Stimulated activated CD4-positive, alpha-beta T cell treated with anti-CD3 and anti-CD28 coated beads, Interleukin-1b, Interleukin-23, amount 100 ng/mL, for 1 hour (primary cell): ENCODE measurements at places on chromosomes 12 and 14.

DNA sequence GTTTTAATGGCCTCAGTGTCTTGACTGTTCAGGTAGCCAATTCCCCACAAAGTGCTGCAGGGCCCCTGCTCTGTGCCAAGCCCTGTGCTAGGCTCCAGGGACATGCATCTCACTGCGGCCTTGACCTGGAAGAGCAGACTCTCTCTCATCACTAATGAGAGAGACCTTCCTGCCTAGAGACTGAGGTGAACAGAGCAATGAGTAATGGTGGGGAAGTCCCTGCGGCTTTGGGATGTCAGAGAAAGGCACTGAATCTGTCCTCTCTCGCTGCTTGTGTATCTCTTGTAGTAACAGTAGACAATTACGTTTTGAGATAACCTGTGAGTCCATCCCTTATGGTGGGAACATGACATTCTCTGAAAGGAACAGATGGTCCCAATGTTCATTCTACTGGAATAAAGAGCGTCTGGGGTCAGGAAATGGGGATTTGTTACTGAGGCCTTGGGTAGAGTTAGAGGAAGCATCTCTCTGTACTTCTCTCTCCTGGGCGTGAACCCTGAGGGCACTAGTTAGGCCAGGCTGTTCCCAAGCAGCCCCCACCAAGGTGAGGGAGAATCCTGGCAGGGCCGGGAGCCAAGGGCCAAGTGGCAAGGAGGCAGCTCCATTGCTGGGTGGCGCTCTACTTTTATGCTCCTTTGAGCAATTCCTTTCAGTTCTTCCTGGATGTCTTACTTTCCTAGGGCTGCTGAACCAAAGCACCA, 13.5 kb downstream of the NFATC4 start:
- no peak for DNase-seq

DNA sequence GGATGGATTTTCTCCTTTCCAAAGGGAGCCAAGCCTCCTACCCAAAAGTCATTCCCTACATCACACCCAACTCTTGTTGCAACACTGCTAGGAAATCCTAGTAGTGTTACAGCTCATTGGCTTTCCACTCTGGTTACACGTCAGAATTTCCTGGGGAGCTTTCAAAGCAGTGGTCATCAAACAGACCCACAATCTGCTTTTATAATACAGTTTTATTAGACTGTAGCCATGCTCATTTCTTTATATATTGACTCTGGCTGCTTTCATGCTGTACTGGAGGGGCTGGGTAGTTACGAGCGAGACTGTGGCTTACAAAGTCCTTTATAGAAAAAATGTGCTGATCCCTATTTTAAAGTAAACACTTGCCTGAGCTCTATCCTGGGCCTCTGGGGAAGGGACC, 34.3 kb downstream of the ZFYVE26 start:
- DNase-seq, result no peak

DNA sequence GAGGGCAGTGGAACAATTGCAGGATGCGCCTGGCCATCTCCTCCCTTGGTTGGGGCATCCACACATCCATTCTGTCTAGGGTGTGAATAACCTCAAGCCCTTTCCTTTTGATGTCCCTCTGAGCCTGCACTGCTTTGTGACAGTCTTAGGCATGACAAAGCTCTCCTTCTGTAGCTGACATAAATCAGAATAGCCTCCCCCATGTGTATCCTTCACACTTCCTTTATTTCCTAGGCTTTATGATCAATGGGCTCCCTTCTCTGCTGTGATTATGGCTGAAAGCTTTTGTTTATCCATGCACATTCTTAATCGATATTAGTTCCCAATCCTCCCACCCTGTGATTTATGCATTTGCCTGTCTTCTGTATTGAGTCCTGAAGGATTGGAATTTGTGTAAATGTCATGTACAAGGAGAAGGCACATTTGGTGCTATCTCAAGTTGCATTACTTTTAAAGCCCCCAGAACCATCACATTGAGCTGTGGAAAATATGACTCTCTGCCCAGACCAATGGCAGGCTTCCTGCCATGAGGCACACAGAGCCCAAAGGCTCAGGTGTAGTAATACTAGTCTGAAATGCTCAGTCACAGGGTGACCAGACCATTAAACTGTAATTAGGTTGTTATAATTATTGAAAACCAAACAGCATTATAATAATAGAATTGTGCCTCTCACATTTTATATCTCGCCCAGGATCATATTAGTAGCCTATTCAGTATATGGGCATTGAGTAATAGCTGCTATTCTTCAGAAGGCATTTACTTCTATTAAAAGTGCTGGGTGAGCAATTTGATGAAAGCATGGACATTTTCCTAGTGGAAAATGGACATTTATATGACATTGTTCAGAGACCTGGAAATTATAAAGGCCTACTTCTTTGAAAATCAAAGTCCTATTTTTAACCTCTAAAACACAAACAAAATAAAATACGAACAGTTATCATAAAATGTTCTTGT, 14.0 kb downstream of the EMP1 start:
- no peak for DNase-seq

- DNase-seq, result no peak
Measured at GRCh38 chr12:80268924-80269749, 169.8 kb downstream of the OTOGL start.

DNA sequence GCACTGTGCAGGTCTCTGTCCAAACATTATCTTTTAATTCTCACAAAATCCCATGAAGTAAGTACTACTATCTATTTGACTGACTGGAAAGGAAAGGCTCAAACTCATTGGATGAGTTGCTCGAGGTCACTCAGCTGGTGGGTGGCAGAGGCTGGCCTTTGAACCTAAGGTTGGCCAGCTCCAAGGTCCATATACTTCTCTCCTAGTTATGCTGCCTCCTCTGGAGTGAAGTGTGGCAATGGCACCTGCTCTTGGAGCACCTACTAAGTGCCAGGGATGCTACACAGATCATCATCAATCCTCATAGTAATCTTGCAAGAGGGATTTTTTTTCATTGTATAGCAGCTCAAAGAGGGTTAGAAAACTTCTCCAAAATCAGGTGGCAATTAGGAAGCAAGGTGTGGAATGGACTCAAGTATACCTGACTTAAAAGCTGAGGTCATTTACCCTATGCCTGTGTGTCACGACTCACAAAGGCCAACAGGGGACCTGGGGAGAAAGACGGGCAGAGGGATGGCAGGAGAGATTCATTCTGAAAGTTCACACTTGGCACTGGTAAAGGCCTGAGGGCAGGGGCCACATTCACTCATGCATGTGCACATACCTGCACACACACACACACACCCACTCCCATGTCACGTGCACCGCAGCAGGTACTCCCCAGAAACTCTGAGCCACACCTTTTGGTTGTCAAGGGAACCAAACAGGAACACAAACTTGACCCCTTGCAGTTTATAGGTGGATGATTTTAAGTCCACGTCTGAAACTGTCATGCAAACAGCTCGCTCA, 146.4 kb downstream of the FOXN3 start:
- no peak for DNase-seq

- peak; percentile 32 for DNase-seq
Measured at GRCh38 chr12:130041983-130042812, 120.1 kb upstream of the FZD10 start.

DNA sequence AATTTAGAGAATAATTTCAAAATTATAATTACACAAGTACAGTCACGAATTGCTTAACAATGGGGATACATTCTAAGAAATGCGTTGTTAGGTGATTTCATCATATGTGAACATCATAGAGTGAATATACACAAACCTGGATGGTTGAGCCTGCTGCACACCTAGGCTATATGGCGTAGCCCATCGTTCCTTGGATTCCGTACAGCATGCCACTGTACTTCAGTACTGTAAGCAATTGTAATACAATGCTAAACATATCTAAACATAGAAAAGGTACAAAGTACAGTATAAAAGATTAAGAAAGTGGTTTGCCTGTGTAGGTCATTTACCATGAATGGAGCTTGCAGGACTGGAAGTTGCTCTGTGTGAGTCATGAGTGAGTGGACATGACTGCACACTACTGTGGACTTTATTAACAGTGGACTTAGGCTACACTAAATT, 286.2 kb downstream of the CACNA1C start:
- no peak for DNase-seq

GRCh38 chr12:65594409-65594808, 229.9 kb upstream of the HMGA2 start:
- DNase-seq, result no peak

GRCh38 chr12:113837528-113838296, 128.4 kb downstream of the RBM19 start:
- no peak for DNase-seq

GRCh38 chr12:22856178-22856577, 231.2 kb downstream of the ETNK1 start:
- DNase-seq, result no peak

GRCh38 chr12:101670007-101670671, 27.3 kb upstream of the CHPT1 start:
- DNase-seq, result no peak

GRCh38 chr12:18246066-18246465, 15.3 kb upstream of the PIK3C2G start:
- no peak for DNase-seq
